ENCODE measurements at places on chromosomes 1 and 21.

DNA sequence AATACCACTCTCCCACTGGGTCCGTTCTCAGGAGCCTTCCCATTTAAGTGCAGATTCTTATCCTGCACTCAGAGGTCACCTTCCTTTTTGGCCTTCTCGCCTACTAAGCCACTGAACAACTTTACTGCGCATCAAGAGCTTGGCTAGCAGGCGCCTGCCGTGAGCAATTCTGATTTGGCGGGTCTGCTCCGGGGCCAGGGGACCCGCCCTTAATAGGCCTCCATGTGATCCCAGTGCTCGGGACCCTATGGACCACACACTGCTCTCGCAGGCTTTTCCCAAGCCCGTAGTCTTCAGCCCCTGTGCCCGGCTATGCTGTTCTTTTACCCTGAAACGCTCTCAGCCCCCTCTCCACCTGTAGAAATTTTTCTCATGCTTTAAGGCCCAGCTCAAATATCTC is 45.1 kb downstream of the BCL9 start:
- DNase-seq: no peak

DNA sequence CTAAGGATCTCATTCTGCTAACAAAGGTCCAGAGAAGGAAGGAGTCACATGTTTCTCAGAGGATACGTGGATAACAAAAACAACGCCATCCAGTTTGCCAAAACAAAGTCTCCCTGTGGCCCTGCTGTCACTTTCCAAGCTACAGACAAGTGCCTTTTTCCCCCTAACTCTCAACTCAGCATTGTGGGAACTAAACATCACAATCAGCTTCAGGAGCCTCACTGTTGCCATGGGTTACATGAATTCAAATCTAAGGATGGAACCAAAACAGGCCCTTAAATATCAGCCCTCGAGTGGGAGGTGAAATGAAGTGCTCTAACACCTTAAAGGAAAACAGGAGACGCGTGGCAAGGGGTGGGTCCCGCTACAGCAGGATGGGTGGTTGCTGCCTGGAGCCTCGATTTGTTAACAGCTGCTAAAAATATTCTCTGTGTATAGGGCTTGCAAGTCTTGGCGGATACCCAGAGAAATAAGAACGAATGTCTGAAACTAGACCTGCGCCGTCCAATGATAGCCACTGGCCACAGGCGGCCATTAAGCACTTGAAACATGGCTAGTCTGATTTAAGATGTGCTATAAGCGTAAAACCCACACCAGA is 66.4 kb upstream of the SOD1 start:
- no peak for DNase-seq

GRCh38 chr1:11311816-11312755 is 39.1 kb downstream of the UBIAD1 start:
- DNase-seq: no peak

- no peak for DNase-seq
These were observed 43.4 kb downstream of the AHDC1 start for GRCh38 chr1:27560268-27561123.

GRCh38 chr1:24186031-24186710 is 918 bp downstream of the IFNLR1 start:
- no peak for DNase-seq

DNA sequence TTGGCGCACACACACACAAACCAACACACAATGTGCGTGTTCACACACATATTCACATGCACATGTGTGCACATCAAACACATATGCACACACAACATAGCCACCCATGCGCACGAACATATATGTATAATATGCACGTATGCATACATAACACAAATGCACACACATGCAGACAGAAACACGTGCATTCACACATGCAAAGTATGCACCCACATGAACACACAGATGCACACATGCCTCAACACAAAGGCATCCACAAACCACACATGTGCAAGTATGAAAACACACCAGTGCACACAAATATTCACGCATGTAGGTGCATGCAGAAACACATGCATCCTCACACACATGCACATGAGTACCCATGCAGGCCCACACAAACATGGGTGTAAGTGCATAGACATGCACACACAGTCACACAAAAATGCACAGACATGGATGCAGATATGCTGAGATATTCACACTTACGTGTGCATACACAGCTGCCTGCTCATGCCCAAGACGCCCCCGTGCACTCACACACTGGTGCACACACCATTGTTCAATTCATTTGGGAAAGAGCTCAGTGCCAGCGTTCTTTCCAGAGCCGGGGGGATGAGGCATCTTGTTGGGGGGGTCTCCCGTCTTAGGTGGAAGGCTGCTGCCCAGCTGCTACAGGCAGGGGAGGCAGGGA is 52.7 kb upstream of the ARHGEF16 start:
- DNase-seq: no peak

- no peak for DNase-seq
These were observed 5.8 kb upstream of the WNT3A start for GRCh38 chr1:228000836-228001563.

GRCh38 chr1:29801561-29801973 is 565.2 kb downstream of the PTPRU start:
- no peak for DNase-seq

- DNase-seq: no peak
These were observed 74.3 kb downstream of the SDC3 start for GRCh38 chr1:30834253-30834652.

- peak; percentile 58 for DNase-seq
These were observed 106.1 kb downstream of the KIAA0319L start for GRCh38 chr1:35451125-35451528.

DNA sequence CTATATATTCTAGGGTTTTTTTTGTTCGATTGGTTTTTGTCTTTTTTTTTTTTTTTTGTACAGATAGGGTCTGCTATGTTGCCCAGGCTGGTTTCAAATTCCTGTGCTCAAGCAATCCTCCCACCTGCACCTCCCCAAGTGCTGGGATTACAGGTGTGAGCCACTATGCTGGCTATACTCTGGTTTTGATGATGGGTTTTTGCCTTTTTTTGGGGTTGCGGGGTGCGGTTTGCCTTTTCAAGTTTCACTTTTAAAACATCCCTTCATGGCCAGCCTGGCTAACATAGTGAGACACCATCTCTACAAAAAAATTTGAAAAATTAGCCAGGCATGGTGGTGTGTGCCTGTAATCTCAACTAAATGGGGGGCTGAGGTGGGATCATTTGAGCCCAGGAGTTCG is 10.0 kb downstream of the KDM5B start:
- DNase-seq: no peak

DNA sequence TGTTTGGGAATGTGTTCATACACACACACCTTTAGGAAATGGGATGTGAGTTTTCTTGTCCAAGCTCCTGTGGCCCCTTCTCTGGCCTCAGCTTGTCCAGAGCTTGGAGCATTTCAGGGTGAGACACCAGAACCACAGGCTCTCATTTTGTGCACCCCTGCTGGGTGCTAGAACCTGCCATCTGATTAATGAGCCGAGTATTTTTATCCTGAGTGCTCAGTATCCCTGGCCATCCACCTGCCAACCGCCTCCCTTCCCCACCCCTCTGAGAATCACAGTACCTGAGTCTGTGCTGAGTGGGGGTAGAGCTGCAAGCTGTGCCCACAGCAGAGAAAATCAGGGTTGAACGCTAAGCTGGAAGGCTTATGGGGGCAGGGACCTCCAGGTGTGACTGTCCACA is 1.4 kb downstream of the CASQ1 start:
- no peak for DNase-seq

DNA sequence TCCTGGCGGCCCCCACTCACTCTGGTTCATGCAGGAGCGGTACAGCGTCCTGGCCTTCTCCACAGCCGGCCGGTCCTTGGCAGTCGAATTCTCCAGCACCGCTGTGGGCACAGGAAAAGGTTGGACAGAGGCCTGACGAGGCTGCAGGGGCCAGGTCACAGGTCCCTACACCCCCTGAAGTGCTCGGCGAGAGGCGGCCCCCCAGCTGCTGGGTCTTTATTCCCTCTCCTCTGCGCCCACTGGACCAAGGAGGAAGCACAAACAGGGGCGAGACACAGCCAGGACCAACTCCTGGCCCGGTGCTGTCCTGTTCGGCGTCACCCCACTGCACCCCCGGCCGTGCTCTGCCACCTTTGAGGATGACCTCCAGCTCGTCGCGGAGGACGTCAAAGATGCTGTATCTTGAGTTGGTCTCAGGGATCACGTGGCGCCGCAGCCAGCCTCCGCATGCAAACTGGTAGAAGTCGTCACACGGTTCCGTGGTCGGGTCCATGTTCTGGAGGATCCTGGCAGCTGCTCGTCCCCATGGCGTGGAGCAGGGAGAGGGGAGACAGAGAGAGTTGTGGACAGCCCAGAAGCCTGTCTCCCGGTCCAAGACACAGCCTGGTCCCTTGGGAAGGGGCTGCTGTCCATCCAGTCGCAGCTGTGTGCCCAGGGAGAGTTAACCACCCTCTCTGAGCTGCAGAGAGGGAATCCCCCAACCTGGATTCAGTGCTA is 22.9 kb downstream of the PRXL2B start:
- no peak for DNase-seq

GRCh38 chr1:171160639-171161354 is 24.3 kb upstream of the FMO2 start:
- DNase-seq: no peak

DNA sequence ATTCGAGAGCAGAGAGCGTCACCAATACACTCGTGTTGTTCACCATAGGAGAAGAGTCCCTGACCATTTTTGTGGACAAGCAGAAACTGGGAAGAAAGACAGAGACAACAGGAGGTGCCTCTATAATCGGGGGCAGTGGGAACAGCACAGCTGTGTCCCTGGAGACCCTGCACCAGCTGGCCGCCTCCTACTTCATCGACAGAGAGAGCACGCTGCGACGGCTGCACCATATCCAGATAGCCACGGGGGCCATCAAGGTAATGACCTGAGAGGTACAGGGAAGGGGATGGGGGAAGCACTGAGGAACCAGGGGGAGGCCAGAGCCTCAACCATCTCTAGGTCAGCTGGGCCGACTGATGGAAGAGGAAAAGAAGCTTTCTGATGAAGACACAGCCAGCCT is 86.4 kb downstream of the BRINP2 start:
- no peak for DNase-seq

DNA sequence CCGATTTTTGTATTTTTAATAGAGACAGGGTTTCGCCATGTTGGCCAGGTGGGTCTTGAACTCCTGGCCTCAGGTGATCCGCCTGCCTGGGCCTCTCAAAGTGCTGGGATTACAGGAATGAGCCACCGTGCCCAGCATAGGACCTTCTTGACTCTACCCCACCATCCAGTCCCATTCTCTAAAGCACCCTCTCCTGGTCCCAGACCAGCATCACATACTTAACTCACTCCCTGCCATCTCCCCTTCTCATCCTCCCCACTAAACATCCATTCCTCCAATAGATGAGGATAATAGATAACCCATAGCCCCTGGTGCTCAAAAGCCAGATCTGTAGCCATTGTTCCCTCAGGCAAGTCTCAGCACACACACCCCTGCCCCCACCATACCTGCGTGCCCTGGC is 2.1 kb downstream of the ENTREP3 start:
- no peak for DNase-seq

DNA sequence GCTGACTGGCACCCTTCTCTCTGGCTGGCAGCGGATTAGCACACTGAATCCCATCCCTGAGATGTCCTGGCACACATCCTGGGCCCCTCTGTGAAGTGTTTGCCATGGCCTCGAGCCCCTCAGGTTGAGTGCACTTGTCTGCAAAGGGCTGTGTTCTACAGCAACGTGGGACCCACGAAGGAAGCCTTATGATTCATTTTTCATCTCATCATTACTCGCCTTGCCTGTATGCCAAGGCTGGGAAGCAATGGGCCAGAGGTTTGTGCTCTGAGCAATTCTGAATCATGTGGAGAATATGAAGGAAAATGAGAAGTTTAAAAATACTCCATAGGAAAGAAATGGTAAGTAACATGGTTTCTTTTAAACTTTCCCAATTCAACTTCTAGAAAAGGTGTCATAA is 124.8 kb upstream of the LMO4 start:
- no peak for DNase-seq

DNA sequence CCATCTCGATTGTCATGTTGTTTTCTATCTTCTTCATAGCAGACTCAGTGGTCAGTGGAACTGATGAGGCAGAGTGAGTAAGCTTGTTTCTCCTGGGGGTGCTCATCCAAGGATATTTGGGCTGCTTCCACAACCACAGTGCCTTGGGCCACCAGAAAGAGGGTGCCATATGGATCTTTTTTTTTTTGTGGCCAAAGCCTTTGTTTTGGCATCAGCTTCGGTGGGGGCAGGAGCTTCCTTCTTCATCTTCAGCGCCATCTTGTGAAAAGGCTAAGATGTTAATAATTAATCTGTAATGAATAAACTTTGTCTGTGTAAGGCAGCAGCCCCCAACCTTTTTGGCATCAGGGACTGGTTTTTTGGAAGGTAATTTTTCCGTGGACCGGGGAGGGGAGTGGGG is 6.6 kb upstream of the PLPP3 start:
- no peak for DNase-seq

DNA sequence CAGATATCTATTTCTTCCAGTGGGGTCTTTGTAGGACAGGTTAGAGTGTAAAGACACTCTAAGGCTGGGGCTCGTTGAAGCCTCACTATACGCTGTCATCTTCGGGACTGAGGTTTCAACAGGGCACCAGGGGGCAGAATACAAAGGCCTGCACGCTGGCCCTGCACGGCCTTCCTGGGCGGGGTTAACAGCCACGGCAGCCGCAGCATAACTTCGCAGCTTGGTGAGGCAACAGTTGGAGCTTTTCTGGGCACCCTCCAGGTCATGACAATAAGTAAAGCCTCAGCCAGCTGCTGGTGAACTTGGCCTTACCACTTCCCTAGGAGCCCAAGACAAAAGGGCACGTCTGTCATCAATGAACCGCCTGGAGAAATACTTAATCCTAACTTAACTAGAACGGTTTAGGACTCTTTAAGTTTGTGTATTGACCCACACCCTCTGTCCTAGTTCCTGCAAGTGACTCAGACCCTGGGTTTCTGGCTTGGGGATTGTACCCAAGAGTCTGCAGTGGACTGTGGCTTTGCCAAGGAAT is 2.3 kb upstream of the RUNX1 start:
- DNase-seq: peak; percentile 68
